ENCODE measurements at places on chromosomes 7 and 10.

GRCh38 chr7:91800389-91800788 lies 80.1 kb downstream of the MTERF1 start:
- no peak for DNase-seq

- DNase-seq, result no peak
Measured at GRCh38 chr7:80294346-80294745, 159.7 kb downstream of the GNAI1 start.

GRCh38 chr10:76618641-76619040 lies 1019.0 kb downstream of the KCNMA1 start:
- DNase-seq, result no peak

GRCh38 chr7:105010504-105011130 lies 3.4 kb upstream of the KMT2E start:
- no peak for DNase-seq

GRCh38 chr10:113071446-113071845 lies 121.4 kb downstream of the TCF7L2 start:
- no peak for DNase-seq

DNA sequence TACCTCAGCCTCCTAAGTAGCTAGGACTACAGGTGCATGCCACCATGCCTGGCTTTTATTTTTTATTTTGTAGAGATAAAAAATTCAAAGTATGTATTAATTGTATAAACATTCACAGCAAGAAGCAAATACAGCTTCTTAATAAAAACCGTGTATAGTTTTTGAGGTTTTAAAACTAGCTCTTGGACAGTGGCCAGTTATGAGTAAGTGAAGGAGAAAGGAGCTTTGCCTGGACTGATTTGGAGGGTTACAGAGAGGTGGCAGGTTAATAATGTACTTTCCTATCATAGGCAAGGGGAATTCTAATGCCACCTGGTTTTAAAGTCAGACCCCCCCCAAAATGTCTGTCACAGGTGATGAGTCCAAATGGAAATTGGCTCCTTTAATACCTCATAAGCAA lies 43.4 kb downstream of the ZNRF2 start:
- no peak for DNase-seq

- DNase-seq, result no peak
Measured at GRCh38 chr10:71970869-71971268, 6.7 kb downstream of the CHST3 start.

- no peak for DNase-seq
Measured at GRCh38 chr10:133161486-133162109, 1.6 kb downstream of the KNDC1 start.

DNA sequence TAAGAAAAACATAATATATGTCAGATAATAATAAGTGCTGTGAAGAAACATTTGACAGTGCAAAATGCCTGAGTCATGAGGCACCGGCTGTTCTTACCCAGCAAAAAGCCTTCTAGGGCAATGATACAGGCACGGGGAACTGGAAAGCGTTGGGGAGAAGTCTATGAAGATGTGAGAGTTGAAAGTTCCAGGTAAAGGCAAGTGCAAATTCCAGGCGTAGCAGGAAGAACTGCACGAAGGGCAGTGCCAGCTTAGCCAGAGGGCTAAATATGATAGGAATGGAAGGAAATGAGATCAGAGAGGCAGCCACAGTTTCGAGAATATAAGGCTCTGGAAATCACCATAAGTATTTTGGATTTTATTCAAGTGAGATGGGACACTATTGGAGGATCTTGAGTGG lies 87.0 kb downstream of the IPMK start:
- DNase-seq, result no peak

- DNase-seq, result no peak
Measured at GRCh38 chr10:116110736-116111135, 162.3 kb downstream of the GFRA1 start.

- no peak for DNase-seq
Measured at GRCh38 chr10:80596391-80597257, 58.9 kb downstream of the SH2D4B start.

DNA sequence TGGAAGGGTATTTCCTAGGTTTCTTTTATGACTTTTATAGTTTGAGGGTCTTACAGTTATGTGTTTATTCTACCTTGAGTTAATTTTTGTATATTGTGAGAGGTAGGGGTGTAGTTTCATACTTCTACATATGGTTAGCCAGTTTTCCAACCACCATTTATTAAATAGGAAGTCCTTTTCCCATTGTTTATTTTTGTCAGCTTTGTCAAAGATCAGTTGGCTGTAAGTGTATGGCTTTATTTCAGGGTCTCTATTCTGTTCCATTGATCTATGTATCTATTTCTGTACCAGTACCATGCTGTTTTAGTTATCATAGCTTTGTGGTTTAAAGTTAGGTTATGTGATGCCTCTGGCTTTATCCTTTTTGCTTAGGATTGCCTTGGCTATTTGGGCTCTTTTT lies 71.9 kb upstream of the CC2D2B start:
- no peak for DNase-seq

GRCh38 chr7:150941351-150942000 lies 36.6 kb downstream of the KCNH2 start:
- no peak for DNase-seq

GRCh38 chr7:123440101-123440548 lies 94.3 kb downstream of the IQUB start:
- no peak for DNase-seq

- DNase-seq, result no peak
Measured at GRCh38 chr10:13852872-13853271, 266.1 kb downstream of the PRPF18 start.

GRCh38 chr10:134247-135131 lies 766 bp upstream of the ZMYND11 start:
- peak; percentile 8 for DNase-seq

DNA sequence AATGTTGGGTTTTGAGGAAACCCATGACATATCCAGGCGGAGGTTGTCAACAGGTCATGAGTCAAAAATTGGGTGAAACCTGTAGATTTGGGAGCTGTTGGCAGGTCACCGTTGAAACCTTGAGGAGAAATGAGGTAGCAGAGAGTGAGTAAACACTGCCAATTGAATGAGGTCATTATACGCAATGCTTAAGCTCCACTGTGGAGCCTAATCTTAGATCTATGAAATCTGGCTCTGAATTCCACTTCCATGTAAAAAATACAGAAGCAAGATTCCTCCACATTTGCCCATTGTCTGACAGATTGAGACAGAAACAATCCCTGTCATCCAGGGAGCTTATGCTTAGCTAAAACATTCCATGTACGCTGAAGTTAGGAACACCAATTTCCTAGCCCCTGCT lies 76.0 kb upstream of the IL6 start:
- no peak for DNase-seq

DNA sequence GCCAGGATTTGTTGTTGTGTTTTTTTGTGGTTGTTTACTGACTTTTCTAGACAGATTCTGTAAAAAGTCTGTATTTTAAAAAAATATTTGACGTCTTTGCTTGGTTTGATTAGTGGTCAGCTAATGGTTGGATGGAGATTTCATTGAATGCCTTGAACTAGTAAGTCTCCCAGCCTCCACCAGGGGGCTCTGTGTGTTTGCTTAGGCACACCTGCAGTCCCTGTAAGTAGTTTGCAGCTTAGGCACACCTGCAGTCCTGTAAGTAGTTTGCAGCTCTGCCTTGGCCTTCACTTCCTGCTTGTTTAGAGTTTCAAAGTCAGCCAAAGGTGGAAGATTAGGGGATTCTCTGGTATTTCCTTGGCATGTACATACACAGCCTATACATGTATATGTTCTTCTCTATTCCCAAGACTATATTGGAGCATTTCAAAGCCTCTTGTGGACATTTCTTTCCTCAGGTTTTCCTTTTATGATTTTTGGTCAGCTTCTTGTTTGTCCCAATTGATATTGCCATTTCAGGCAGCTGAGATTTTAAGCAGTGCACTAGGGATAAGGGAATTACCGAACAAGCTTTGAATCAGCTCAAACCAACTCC lies 101.6 kb downstream of the CCSER2 start:
- no peak for DNase-seq

DNA sequence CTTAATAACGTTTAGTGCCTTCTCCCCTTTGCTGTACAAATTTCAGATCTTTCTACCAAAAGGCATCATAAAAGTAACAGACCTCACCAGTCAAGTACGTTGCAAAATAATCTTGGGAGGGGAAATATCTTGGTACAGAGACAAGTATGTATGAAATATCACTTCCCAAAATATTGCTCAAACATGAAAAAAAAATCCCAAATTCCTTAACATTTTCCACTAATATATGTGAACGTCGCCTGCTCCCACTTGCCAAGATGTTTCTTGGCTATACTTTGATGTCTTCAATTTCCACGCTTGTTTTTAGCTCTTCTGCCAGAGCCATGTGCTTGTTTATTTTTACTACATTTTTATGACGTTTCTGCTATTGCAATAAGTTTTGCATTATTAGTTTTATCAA lies 223.5 kb downstream of the PLXNA4 start:
- DNase-seq, result no peak

GRCh38 chr10:13291061-13291460 lies 8.8 kb downstream of the PHYH start:
- no peak for DNase-seq

DNA sequence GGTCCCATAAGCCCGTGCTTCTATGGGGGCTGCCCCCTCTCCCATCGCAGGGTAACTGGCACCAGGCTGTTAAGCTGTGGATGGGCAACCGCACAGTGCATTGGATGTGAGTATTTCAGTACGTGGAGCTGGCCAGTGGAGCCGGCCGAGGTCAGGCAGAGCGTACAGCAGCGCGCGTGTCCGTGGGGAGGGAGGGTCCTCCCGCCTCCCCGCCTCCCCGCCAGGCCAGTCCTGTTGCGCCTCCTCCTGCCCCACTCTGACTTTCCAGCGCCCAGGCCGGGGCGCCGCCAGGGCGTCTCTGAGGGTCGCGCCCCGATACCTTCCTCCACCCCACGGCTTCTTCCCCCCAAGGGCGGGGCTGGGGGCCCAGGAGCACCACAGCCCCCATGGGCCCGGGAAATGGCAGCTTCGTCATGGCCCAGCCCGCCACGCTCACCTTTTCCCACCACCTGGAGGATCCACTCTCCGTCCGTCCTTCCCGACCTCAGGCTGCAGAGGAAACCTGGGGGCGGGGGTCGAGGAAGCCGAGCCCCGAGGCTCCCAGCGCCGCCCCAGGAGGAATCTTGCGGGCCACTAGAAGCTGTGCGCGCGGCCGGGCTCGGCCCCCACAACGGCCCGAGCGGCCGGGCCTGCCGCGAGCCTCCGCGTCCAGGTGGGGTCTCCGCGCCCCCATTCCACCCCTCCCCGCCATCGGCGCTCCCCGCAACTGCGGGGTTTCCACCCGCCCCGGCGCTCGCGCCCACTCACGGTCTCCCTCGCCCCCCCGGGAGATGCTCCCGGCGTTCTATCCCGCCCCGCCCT lies 831 bp upstream of the PFKP start:
- no peak for DNase-seq

DNA sequence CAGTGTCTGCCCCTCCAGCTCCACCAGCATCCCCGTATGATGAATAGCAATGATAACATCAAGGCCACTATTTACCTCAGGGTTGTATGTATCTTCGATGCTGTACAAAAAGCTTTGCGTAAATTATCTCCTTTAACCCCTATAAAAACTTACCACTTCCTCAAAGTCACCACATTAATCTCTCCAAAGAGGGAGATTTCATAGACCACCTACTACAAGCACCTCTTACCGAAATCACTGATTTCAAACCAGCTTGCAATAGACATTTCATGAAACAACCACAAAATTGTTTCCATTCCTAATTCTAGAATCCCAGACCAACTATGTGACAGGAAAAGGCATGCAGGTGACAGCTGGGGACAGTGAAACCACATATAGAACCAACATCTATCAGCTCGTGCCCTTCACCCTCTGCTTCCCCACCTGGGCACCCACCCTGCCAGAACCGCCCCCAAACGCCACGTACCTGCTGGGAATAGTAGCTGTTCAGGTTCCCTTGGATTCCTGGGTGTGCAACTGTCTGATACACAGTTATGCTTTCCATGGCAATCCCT lies 20.1 kb upstream of the MMP21 start:
- no peak for DNase-seq

GRCh38 chr10:101493249-101493648 lies 94.8 kb downstream of the POLL start:
- no peak for DNase-seq

DNA sequence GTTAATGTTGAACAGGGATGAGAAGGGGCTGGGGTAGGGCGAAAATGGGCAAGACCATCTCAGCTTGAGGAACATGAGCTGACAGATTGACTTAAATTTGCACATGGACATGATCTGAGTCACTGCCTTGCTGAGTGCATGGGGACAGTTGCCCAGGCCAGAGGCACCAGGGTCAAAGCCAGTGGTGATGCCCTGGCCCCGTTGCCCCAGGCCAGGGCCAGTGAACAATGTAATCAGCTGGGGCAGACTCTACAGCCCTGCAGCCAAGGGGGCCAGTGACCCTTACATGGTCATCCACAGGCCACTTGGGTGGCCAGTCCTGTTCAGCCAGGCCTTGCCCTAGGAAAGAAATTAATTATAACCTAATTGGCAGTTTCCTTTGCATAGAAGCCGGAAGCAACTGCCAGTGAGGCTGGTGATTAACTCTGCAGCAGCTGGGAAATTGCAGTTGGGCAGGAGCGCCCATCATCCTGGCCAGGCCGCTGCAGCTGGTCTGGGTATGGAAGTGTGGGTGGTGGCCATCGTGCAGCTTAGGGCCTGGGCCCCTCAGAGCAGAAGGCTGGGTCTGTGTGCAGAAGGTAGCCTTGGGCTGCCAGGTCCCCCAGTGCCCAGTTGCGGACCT lies 9.6 kb downstream of the RET start:
- DNase-seq, result no peak

- DNase-seq, result no peak
Measured at GRCh38 chr10:68434657-68435056, 27.6 kb upstream of the RUFY2 start.

GRCh38 chr10:116538992-116539391 lies 6.7 kb upstream of the PNLIP start:
- no peak for DNase-seq

- no peak for DNase-seq
Measured at GRCh38 chr7:139334399-139335150, 6.6 kb upstream of the FMC1 start.

DNA sequence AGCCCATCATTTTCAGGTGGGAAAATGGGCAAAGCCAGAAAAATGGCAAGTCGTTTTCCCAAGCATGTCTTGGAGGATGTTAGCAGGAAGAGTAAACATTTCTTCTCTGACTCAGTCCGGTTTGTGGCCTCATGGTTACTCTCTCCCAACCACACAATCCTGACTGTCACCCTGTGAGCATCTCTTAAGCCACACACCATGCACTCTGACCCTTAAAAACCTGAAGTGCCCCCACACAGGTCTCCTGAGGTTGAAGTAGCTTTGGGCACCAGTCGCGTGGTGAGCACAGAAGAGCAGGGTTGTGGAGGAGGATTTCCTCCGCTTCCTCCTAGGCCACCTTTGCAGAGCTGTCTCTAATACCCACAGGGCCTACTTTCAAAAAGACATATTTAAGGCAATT lies 387.3 kb upstream of the NPVF start:
- DNase-seq, result no peak

- DNase-seq, result no peak
Measured at GRCh38 chr7:111358915-111359314, 203.4 kb downstream of the IMMP2L start.

- no peak for DNase-seq
Measured at GRCh38 chr10:53396876-53397275, 624.3 kb upstream of the MBL2 start.

DNA sequence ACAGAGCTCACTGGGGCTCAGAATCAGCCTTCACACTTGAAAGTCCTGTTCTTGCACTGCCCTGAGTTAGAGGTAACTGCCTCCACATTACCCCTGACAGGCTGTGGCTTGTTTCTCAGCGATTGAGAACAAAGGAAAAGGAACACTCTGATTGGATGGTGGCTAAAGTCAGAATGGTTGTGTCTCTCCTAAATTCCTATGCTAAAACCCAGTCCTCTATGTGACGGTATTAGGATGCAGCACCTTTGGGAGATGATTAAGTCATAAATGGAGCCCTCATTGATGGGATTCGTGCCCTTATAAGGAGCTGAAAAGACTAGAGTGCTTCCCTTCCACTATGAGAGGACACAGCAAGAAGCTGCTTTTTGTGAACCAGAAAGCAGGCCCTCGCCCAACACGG lies 38.9 kb upstream of the DGKI start:
- no peak for DNase-seq
